ENCODE measurements at places on chromosomes 6 and 20. TPM values are rescaled to one million over a fixed set of nuclear protein-coding genes. Genes with fewer than 3 reads are reported as not detected.

BPIFA1 gene
- polyA plus RNA-seq: not detected

DNA sequence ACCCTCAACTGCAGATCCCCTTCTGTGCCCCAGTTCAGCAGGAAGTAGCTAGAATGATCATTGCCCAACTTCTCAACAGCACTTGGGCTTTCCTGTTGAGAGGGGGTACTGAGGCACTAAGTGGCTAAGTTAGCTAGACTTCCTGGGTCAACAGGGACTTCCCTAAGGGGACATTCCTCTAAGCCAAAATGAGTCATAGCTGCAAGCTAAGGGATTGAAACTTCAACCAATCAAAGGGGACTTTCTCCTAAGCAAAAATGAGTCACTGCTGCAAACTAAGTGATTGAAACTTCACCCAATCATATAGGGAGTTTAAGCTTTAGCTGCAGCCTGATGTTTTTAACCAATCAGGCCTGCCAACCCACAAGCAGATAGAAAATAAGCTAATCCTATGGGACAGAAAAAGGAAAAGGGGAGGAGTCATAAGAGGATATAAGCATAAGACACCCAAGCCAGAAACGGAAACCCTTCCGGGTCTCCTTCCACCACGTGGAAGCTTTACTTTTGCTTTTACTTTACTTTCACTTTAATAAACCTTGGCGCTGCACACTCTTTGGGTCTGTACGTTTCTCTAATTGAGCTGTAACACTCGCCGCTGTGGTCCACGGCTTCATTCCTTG lies 659.0 kb upstream of the HS3ST5 start:
- DNase-seq: no peak

DNA sequence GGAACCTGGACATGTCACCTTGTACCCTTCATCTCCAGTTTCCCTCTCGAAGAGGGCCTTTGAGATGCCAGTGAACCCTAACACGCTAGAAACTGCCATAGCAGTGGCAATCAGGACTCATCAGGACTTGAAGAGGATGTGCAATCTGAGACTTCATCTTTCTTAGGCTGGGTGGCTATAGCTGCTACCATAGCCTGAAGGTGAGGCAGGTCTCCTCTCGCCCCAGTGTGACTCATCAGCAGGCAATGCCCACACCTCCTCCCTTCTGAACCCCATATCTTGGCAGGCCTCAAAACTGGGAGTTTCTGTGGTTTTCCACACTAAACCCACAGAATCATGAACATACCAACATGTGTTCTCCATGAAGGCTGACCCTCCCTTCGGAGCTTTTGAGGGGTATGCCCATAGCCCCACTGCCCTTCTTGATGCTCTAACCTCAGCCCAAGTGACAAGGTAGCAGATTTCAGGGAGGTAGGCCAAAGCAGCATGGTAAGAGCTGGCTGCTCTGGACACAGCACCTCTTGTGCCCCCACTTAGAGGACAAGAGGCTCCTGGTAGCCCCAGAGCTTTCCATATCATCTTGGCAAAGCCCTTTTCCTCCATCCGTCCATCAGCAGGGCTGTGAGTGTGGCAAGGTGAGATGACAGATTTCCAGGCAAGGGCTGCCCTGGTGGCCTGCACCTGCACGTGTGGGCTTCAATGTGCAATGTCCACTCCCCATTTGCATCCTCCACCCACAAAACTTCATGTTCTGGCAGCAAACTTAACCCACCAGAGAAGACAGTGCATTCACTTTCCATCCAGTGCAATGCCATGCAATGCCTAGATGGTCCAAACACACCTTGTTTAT lies 2.6 kb downstream of the BLCAP start:
- peak; percentile 23 for DNase-seq

GHRH gene
- not detected for polyA plus RNA-seq

- peak; percentile 78 for DNase-seq
Measured at GRCh38 chr6:43856005-43856765, 86.2 kb downstream of the VEGFA start.

DNA sequence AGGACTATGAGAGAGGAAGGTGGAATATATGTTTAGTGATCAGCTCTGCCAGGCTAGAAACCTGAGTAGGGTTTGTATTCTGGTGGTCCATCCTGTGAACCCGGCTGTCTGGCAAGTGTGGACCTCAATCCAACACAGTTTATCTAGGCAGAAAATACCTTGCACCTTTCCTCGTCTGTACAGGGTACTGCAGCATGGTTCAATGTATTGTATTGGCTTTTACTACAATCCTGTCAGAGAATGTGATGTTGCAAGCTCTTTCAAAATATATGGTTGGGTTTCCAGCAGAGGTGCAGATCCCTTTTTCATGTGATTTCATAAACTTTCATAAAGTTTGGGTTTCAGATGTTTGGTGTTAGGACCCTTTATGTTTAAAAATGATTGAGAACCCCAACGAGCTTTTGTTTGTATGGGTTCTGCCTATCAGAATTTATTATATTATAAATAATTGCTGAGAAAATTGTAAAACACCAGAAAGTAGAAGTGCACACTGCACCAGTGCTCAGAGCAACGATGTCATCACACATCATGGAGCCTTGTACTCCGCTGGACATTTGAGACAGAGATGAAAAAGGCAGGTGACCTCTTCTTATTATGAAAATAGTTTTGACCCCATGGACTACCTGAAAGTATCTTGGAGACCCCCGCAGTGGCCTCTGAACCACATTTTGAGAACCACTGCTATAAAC lies 106.6 kb downstream of the RTN4IP1 start:
- DNase-seq: no peak

GRCh38 chr6:100099189-100100074 lies 105.4 kb upstream of the MCHR2 start:
- peak; percentile 35 for DNase-seq

BPI gene
- polyA plus RNA-seq: 0.44 TPM

DNA sequence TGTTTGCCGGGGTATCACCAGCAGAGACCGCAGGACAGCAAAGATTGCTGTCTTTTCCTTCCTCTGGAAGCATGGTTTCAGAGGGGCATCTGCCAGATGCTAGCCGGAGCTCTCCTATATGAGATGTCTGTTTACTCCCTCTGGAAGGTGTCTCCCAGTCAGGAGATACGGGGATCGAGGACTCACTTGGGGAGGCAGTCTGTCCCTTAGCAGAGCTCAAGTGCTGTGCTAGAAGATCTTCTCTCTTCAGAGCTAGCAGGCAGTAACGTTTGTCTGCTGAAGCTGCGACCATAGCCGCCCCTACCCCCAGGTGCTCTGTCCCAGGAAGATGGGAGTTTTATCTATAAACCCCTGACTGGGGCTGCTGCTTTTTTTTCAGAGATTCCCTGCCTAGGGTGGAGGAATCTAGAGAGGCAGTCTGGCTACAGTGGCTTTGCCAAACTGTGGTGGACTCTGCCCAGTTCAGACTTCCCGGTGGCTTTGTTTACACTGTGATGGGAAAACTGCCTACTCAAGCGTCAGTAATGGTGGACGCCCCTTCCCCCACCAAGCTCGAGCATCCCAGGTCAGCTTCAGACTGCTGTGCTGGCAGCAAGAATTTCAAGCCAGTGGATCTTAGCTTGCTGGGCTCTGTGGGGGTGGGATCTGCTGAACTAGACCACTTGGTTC lies 133.0 kb upstream of the FLRT3 start:
- DNase-seq: peak; percentile 74

RBPJL gene
- 10.4 TPM for polyA plus RNA-seq

DNA sequence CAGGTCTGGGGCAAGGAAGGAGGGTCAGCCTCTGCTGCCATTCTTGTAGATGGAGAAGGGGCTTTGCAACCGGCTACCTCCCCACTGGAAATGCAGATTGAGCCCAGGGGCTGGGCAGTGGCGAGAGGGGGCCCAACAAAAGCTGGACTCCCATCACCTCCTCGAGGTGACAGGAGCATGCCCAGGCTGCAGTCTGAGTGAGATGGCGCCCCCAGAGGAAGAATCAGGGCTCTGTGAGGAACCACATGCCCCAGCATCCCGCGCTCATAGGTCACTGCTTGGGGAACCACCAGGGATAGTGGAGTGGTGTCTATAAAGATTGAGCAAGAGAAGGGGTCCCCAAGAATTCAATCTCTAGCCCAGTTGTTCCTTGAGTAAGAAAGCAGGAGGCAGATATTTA lies 31.6 kb upstream of the NEDD9 start:
- DNase-seq: no peak

GRCh38 chr20:32780278-32780677 lies 18.1 kb downstream of the DNMT3B start:
- no peak for DNase-seq

C20orf96 gene
- 5.2 TPM for polyA plus RNA-seq

OXT gene
- 0.45 TPM for polyA plus RNA-seq

SOX18 gene
- polyA plus RNA-seq: 8.4 TPM

HLA-DOA gene
- polyA plus RNA-seq: 0.62 TPM

- no peak for DNase-seq
Measured at GRCh38 chr6:17633465-17634188, 33.5 kb downstream of the FAM8A1 start.

GRCh38 chr6:40542175-40542764 lies 44.9 kb downstream of the LRFN2 start:
- no peak for DNase-seq

PRKN gene
- polyA plus RNA-seq: 2.0 TPM

DNA sequence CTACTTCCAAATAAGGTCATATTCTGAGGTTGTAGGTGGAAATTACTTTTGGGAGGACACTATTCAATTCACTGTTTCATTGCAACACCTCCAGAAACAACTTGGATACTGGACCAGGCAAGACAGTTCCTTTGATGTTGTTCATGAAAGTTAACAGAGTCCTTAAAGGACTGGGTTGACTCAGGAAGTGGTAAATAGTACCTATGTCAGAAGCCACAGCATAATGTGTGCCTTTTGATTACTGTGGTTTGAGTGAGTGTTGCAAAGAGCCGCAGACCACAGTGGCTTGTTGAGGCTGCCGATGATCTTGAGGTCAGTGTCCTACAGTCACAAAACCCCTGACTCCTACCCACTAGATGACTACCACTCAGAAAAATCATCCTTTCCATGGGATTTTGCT lies 10.9 kb downstream of the IL20RA start:
- DNase-seq: peak; percentile 40

FAM162B gene
- 1.4 TPM for polyA plus RNA-seq

GRCh38 chr20:2332711-2333110 lies 36.9 kb downstream of the TGM3 start:
- DNase-seq: no peak

DNA sequence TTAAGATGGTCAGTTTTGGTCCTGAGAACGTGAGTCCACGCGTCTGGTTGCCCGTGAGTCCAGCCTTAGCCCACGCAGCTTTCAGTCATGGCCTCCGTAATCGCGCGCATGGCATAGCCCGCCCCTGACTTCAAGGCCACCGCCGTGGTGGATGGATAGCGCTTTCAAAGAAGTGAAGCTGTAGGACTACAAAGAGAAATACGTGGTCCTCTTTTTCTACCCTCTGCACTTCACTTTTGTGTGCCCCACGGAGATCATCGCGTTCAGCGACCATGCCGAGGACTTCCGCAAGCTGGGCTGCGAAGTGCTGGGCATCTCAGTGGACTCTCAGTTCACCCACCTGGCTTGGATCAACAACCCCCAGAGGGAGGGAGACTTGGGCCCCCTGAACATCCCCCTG lies 142.0 kb upstream of the MCHR2 start:
- no peak for DNase-seq

ZFP57 gene
- 0.08 TPM for polyA plus RNA-seq

DNA sequence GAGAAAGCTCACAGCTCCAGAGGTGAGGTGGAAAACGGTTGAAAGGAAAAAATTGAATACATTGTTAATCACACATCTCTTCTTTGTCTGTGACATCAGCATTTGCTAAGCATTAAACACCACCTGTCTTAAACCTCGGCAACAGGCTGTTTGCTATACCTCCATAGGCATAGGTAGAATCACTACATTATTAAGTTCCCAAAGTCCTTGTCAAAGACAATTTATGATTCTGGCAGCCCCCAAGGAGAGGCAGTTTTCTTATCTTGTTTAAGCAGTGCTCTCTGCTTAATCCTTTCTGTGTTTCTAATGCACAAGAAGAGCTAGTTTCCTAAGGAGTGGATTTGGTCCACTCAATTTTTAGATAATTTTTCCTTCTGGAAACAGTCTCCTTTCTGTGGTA lies 249.7 kb downstream of the NKAIN2 start:
- DNase-seq: no peak

GRCh38 chr6:135209803-135210202 lies 28.7 kb downstream of the MYB start:
- no peak for DNase-seq

DNA sequence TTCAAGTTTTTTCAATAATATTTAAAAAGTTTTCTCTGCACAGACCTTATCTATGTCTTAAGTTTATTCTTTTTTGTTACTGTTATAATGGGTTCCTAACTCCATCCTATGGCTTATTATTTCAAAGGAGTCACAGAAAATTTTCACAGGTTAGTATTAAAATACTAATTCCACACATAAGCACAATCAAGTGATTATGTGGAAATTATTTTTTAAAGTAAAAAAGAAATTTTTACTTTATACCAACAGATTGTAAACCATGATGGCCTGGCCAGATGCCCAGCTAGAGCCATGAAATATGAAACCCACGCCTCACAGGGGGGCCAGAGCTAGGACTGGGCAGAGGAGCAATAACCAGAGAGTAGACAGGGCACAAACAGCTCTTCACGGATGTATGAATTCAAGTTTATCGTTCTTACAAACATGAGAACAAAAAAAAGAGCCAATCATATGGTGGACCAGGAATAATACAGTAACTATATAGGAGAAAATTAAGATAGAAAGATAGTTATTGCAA lies 34.0 kb downstream of the NUDT3 start:
- DNase-seq: peak; percentile 40

KIAA1755 gene
- polyA plus RNA-seq: 2.4 TPM

GJA1 gene
- polyA plus RNA-seq: 7.6 TPM

SNX9 gene
- polyA plus RNA-seq: 39.4 TPM

DNA sequence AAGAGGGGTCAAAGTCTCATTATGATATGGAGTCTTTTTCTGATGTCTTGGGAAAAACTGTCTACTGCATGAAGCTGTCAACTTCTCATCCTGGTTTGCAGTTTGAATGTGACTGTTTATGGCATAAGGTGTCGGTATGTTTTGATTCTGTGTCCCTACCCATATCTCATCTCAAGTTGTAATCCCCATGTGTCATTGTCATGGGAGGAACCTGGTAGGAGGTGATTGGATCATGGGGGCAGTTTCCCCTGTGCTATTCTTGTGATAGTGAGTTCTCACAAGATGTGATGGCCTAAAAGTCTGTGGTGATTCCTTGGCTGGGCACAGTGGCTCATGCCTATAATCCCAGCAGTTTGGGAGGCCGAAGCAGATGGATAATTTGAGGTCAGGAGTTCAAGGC lies 47.6 kb downstream of the MRAP2 start:
- no peak for DNase-seq

GRCh38 chr20:40641202-40641601 lies 47.8 kb downstream of the MAFB start:
- no peak for DNase-seq

DNA sequence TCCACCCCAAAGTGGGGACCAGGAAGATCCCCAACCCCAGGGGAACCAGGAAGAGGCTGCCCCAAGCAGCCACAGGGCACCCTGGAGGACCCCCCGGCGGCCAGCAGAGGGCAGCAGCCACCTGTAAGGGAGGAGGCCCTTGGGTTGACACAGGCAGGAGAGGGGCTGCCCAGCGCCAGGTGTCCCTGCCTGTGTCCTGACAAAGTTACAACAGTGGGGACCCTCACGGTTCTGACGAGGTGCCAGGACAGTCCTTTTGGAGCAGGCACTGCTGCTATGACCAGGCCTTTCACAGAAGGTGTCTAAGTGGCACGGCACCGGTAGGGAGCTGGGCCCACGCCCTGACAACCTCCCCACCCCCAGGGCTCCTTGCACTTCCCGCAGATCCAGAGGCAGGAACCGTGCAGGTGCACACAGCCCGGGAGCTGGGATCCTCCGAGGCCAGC lies 176.7 kb downstream of the BMP7 start:
- peak; percentile 87 for DNase-seq

GRCh38 chr6:106820412-106820852 lies 154.1 kb downstream of the CD24 start:
- no peak for DNase-seq

DEFB124 gene
- polyA plus RNA-seq: 0.28 TPM
